ENCODE measurements at places on chromosomes 12 and 14.

GRCh38 chr14:51500776-51501175 is 150.9 kb upstream of the FRMD6 start:
- no peak for DNase-seq

- peak; percentile 16 for DNase-seq
Measured at GRCh38 chr12:50057000-50057841, at the start of gene ASIC1. Gene ASIC1, plus strand, starts transcription at chr12:50057596. Its CDS starts 1,171 bp downstream, at chr12:50058767.

GRCh38 chr14:106309423-106309822 is 783.0 kb downstream of the TMEM121 start:
- DNase-seq: no peak

GRCh38 chr12:93126069-93126474 is 197.0 kb upstream of the EEA1 start:
- no peak for DNase-seq
